NCI-H1436 treated with DMSO at 0.1 percent for 48 hours (cell line): ENCODE measurements at places on chromosomes 12 and 14.

DNA sequence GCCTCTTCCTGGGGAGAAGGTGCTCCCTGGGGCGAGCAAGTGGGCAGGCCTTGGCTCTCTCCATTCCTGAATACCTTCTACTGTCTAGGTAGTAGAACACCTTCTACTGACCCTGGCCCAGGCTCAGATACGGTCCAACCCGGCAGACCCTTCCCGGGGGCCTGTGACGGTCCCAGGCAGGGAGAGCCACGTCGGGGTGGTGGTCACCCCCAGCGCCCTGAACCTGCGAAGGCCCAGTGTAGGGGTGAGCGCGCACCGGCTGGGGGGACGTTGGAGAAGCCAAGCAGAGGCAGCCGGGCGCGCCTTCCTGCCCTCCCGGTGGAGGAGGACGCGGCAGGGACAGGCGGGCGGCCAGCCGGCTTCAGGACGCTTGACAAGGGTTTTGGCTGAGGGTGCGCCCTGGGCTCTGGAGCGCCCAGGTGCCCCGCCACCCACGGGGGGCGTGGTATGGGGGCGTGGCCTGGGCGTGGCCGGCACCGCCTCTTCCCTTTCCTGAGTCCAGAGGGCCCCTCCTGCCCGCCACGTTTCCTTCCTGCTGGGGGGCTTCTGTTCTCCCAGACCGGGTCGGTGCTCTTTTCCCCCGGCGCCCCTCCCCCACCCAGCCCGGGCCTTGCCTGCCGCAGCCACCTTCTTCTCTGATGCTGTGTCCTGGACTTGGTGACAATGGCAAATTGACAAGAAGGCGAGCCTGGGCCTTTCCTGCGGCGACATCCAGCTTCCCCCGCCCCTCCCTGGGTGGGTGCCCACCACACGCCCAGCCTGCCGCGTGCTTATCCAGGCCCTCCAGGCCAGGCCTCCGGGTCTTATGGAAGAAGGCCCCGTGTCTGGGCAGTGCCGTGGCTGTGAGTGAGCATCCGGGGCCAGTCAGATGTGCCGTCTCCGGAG is 24.5 kb upstream of the PPP1R13B start:
- DNase-seq: no peak

- DNase-seq: no peak
Measured at GRCh38 chr12:30795410-30796312, 40.9 kb upstream of the CAPRIN2 start.

DNA sequence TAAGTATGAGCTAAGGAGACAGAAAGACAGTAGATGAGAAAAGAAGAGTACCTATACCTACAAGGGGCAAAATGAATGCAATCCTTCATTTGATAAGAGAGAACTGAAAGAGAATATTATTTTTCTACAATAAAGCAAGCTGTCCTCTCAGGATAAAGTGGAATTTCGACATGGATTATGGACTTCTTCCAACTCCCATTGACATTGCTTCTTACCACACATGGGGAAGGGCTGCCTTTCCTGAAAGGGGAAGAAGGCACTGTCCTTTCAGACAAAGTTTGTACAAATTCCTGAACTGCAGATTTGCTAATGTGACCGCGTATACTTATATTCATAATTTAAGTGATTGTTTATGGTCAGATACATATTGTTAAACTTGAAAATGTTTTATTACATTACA is 4.3 kb upstream of the HEBP1 start:
- no peak for DNase-seq

DNA sequence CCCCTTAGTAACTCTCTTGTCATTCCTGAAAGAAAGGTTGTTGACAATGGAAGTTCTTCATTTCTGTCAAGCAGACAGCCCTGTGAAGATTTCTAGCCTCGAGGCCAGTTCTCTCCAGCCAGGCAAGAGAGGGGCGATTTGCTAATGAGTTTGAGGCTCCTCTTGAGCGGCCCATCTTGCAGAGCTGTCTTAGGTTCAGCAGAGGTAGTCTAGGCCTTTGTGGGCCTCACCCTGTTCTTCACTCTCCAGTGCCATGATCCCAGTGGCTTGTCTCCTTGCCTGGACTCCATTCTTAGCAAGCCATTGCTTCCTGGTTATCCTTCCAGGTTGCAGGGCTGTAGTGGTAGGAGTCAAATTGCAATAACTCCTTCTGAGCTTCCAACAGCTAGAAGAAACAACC is 9.7 kb downstream of the TPH2 start:
- no peak for DNase-seq

GRCh38 chr12:79549531-79550271 is 141.1 kb downstream of the PAWR start:
- DNase-seq: no peak

GRCh38 chr12:116393255-116393654 is 115.8 kb upstream of the MED13L start:
- no peak for DNase-seq

GRCh38 chr12:41605545-41606305 is 417.6 kb downstream of the PDZRN4 start:
- DNase-seq: no peak

GRCh38 chr14:99554184-99554583 is 49.8 kb downstream of the CCDC85C start:
- no peak for DNase-seq

DNA sequence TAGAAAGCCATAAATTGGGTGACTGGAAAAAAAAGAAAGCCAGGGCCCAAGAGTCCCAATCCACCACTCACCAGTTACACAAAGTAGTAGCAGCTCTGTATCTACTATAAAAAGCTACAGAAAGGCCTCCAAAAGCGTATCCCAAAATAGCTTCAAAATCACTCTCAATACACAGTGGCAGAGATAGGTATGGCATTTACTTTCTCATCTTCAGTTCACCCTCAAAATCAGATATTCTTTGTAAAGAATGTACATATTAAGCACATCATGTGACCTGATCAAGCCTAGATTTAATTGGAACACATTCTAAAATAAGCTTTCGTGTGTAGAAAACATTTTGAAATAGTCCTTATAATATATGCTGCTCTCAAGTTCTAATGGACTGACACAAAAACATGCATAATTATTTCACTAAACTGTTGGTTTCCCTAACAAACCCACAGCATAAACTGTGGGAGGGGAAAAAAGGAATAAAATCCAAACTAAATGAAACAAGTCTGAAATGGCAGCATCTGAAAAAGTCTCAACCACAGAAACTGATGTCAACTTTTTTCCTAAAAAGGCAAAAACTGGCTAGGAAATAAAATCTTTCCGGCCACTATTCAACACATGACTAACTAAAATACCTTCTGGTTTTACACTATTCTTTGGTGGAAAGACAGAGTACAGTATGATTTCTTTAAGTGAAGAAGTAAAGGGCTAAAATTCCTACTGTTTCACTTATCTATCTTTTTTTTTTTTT is 25.9 kb downstream of the UBE2N start:
- DNase-seq: no peak

- DNase-seq: no peak
Measured at GRCh38 chr12:4116251-4117111, 157.1 kb upstream of the CCND2 start.

GRCh38 chr14:69331206-69331605 is 66.9 kb downstream of the ERH start:
- DNase-seq: no peak

- DNase-seq: no peak
Measured at GRCh38 chr14:59428581-59429012, 36.6 kb downstream of the GPR135 start.
